ENCODE measurements at places on chromosomes 5 and 9. TPM values are rescaled to one million over a fixed set of nuclear protein-coding genes. Genes with fewer than 3 reads are reported as not detected.

Gene GLRA1
- not detected for total RNA-seq

Gene HTR1A
- total RNA-seq: not detected

Gene ACTBL2
- total RNA-seq: not detected

Gene SPINK4
- not detected for total RNA-seq

Gene LCN10
- total RNA-seq: 2.6 TPM

Gene GNA14
- not detected for total RNA-seq

Gene IL4
- total RNA-seq: 1.4 TPM

Gene PLPPR1
- total RNA-seq: not detected

Gene SLC36A2
- total RNA-seq: not detected

Gene LCN15
- not detected for total RNA-seq

Gene GARIN3
- 1.1 TPM for total RNA-seq

Gene PHF24
- 0.11 TPM for total RNA-seq

Gene SH3TC2
- total RNA-seq: not detected

Gene TMC1
- 0.38 TPM for total RNA-seq

Gene ZDHHC11B
- not detected for total RNA-seq

Gene RBM18
- 28.6 TPM for total RNA-seq

Gene SPINK14
- total RNA-seq: not detected

Data from activated CD8-positive, alpha-beta T cell treated with anti-CD3 and anti-CD28 coated beads for 36 hours (primary cell).